ENCODE measurements at places on chromosomes 13 and 19.
A peak's percentile ranks its signal among the peaks of the same experiment; 100 is the strongest.

DNA sequence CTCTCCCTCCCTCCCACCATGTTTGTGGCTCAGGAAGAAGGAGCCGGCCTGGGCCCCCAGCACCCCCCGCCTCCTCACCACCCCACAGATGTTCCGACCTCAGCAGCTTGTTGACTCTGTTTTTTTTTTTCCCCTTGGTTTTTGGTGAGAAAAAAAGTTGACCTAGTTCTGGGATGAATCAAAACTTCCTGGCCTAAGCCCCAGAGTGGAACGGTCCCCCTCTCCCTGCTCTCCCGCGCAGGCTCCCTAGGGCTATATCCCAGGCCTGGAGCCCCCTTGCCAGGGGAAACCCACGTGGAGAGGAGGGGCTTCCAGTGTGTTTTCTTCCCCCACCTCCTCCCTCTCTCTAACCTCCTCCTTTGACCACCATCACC is 4.0 kb downstream of the COL5A3 start:
- DNase-seq, result no peak

DNA sequence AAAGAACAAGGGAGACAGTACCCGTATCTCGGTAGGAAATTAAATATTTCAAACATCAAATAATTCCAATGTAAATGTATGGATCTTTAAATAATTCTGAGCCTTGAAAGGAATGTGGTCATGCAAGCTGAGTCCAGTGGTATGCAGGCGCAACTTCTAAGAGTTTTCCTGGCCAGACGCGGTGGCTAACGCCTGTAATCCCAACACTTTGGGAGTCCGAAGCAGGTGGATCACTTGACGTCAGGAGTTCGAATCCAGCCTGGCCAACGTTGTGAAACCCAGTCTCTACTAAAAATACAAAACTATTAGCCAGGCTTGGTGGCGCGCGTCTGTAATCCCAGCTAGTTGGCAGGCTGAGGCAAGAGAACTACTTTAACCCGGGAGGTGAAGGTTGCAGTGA is 1.1 kb upstream of the ZNF845 start:
- no peak for DNase-seq

DNA sequence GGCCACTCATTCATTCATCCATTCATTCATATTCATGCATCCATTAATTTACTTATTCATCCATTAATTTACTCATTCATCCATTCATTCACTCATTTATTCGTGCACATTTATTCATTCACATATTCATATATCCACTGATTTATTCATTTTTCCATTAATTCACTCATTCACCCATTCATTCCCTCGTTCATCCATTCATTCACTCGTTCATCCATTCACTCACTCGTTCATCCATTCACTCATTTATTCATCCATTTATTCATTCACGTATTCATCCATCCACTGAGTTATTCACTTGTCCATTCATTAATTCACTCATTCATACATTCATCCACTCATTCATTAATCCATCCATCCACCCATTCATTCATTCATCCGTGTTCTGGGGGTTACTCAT is 35.8 kb upstream of the OLFM2 start:
- DNase-seq, result no peak

GRCh38 chr13:74778946-74779345 is 644.7 kb upstream of the KLF12 start:
- no peak for DNase-seq

- peak; percentile 3 for DNase-seq
Observed at GRCh38 chr13:25249001-25249543, 38.2 kb downstream of the MTMR6 start.

DNA sequence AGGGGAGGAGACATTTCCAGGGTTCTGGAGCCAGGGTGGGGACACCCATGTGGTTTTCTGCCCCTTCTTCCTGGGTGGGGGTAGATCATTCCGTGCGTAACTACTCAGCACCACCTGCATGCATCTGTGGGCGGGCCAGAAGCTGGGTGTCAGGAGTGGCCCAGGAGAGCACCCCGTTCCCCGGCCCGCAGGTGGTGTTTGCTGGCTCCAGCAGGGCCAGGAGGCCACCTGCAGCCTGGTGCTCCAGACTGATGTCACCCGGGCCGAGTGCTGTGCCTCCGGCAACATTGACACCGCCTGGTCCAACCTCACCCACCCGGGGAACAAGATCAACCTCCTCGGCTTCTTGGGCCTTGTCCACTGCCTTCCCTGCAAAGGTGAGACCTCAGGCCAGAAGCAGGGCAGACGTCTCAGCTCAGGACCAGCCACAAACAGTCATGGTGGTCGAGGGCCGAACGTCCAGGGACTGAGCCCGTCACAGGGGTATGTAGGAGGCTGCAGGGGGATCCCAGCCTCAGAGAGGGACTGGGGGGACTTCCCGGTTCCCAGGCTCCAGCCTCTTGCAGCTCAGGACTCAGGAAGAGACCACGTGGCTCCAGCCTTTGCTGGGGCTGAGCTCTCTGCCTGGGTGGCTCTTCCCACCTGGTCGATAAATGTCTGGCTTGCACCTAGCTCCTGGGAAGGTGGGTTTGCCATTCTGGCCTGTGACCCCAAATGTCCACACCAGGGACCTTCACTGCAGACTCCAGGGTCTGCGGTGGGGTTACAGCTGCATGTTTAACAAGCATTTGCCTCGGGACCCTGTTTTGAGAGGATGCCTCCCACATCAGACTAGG is 1.6 kb downstream of the FSTL3 start:
- peak; percentile 8 for DNase-seq

GRCh38 chr19:28990522-28990921 is 222.4 kb downstream of the UQCRFS1 start:
- no peak for DNase-seq

GRCh38 chr13:99548448-99548847 is 47.2 kb downstream of the TM9SF2 start:
- no peak for DNase-seq

DNA sequence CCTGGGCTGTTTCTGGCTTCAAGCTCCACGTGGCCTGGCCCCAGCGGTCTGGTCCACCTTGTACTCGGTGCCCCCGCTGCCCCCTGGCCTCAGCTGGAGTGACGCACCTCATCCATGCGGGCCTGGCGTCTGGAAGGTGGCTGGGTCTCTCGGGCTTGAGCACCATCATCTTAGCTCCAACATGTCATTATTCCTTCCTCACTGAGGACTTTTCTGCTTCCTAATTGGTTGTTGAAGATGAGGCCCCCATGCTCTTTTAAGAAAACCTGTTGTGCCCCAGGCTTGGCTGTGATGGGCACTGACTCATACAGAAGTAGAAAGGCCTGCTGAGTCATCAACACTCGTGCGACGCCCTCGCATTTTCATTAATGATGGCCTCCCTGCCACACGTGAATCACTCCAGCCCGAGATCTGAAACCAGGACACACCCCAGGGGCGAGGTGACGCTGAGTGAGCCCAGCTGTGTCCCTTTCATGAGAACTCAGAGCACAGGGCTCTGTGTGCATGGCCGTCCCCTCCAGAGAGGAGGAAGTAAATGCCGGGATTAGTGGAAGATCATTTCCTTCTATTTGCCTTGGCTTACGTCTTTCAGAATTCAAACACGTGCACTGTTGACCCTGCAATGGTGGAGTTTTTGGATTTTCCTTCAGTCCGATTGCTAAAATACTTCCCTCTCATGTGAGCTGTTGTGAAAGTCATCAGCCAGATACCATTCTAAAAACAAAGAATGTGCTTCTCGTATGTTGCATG is 14.0 kb upstream of the GJA3 start:
- DNase-seq, result no peak

GRCh38 chr19:15144046-15144646 is 36.9 kb downstream of the SYDE1 start:
- no peak for DNase-seq

DNA sequence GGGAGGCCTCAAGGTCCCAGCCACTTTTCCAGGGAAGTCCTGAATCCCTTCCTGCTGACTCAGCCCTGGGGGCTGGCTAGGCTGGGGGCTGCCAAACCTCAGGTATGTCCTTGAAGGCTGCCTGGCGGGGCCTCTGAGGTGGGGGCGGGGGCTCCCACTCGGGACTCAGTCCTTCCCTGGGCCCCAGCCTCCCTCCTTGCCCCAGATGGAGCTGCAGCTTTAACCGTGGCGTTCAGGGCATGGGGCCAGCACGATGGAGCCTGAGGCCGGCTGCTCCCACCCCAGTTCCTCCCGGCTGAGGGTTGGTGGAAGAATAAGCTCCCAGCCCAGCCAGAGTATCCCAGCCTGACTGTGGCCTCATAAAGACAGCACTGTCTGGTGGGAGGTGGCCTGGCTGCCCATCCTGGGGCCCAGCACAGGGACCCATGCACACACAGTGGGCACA is 12.4 kb downstream of the CILP2 start:
- no peak for DNase-seq

DNA sequence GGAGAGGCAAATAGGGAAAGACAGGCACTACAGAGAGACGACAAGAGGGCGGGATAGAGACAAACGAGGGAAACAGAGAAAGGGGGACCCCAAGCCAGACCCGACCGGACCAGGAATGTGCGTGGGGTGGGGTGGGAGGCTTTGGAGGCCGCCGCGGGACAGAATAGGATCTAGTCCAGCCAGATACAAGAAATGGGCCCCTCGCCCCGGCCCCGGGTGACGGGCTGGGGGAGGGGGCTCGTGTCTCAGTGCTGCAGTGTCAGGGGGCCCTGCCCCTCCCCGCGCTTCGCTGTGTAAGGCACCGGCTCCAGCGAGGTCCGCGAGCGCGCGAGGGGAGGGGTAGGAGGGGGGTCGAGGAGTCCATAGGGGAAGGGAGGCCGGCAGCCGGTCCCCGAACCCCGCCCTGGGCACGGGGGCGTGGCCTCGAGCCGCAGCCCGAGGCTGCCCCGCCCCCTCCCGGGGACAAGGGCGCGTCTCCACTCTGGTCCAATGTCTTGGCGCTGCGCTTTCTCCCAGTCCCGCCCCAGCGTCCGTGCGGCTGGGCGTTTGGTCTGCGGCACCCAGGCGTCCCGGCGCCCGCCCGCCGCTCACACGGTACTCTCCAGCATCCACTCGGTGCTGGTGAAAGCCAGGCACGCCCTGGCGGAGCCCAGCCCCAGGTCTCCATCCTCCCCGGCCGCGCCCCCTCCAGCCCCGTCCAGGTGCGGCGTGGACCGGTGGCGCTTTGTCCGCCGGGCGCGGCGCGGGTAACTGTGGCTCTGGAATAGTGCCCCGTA is 11.0 kb downstream of the IFNL1 start:
- DNase-seq, result peak; percentile 14

DNA sequence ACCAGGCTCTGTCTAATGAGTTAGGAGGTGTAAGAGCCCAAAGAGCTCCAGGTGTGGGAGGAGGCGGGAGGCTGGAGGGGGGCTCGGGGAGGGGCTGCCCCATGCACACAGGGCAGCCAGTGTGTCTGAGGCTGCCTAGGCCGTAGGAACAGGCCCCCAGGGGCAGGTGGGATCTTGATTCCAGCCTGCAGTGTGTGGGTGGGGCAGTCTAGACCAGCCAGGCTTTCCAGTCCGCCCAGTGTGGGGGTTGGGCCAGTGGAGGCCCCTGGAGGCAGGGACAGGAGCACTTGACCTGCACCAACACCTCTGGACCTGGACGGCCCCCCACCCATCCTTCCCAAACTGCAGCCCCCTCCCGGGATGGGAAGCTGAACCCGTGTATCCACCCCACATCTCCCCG is 5.4 kb upstream of the CAMSAP3 start:
- no peak for DNase-seq

- no peak for DNase-seq
Observed at GRCh38 chr13:96795670-96796069, 198.6 kb downstream of the OXGR1 start.
